Endodermal cell (in vitro differentiated cells): ENCODE measurements at places on chromosomes 16 and 17.

DNA sequence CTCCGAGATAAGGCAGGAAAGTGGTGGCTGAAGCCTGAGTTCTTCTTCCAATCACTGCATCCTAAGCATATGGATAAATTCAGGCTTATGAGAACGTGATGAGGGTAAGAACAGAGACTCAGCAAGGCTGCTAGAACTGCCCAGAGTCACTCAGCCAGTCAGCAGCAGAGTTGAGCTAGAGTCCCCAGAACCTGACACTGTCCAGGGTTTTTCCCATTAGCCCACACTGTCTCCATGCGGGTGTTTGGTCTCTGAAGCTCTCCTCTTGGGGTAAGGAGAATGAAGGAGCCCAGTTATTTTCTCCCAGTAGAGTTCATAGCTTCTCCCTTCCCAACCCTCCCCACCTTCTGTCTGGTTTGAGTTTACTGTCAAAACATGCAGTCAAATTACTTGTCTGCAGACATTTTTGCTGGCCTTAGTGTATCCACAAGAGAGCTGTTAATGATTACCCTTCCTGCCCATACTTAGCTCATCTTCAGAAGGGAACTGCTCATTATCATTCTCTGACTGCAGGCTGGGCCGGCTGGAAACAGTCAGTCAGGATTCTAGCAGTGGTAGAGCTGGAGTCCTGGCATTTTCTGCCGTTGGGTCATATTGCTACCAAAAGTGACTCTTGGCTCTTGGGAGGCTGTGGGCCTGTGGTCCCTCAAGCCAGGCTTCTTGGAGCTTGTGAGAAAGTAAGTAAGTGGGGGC is 460.0 kb downstream of the HS3ST3B1 start:
- DNase-seq = peak; percentile 49

DNA sequence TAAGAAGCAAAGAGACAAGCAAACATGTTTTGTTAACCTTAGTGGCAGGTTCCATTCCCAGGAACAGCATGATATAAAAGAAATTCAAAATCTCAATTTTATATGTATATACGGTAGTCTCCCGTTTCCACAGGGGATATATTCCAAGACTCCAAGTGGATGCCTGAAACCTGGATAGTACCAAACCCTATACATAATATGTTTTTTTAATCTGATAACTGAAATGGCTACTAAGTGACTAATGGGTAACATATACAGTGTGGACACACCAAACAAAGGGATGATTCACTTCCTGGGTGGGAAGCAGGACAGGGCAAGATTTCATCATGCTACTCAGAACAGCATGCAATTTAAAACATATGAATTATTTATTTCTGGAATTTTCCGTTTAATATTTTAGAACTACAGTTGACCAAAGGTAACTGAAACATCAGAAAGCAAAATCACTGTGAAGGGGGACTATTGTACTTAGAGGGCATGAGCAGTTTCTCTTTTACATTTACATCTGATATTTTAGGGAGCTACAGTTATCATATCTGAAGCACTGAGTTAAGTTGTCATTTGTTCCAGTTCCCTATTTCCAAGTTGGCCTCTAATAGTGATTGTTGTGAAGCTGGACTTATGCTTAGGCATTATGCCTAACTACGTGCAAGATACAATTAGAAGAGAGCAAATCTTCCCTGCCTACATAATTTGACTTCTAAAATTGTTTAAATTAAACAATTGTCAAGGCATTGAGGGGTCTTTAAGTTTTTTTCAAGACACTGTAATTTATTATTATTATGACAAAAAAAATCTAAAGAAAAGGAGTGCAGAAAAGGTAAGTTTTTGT is 34.1 kb upstream of the ABCA6 start:
- DNase-seq = no peak

- DNase-seq = peak; percentile 67
These were observed 28.8 kb downstream of the MSI2 start for GRCh38 chr17:57284984-57285646.

DNA sequence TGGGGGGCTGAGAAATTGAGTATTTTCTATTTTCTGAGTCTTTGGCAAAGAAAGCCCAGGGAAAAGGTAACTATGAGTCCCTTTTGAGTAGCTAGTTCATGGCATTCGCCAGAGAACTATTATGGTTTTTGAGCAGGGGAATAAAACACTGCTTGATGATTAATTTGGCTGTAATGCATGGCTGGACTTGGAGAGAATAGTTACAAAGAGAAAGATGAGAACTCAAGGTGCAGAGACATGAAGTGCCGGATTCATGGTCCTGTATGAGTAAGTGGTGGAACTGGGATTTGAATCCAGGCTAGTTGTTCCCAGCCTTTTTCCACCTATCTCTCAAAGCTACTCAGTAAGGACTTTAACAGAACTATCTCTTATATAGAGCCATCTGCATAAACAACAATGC is 266.6 kb downstream of the CA10 start:
- no peak for DNase-seq

DNA sequence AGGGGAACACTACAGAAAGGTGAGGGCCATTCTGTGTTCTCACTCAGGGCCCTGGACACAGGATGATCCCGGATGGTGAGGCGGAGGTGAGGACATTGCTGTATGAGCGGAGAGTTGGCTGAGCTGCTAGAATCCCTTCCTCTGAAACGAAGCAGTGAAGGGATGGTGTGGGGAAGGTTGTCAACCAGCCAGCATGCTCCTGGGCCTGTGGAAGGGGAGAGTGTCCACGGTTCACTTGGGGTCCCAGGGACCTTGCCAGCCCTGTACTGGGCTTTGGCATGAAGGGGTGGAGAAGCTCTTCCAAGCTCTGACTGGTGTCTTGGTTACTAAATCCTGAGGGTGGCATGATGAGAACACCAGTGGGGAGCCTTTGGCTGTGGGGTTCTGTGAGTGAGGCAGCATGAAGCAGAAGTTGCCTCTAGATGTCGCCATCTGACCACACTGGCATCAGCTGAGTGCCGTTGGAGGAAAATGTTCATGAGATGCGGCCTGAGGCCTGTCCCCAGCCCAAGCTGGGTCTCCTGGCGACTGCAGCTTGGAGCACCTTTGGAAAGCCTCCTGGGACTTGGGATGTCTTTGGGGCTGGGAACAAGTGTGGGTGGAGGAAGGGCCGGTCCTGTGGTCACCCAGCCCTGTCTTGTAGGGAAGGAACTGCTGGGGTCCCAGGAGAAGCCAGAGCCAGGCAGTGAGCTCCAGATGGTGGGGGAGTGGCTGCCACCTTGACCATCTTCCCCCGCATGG is 14.8 kb downstream of the PDP2 start:
- DNase-seq = peak; percentile 89

GRCh38 chr17:77011173-77012011 is 129.4 kb upstream of the SEC14L1 start:
- peak; percentile 93 for DNase-seq

GRCh38 chr17:2804912-2805311 is 8.7 kb downstream of the RAP1GAP2 start:
- DNase-seq = no peak

DNA sequence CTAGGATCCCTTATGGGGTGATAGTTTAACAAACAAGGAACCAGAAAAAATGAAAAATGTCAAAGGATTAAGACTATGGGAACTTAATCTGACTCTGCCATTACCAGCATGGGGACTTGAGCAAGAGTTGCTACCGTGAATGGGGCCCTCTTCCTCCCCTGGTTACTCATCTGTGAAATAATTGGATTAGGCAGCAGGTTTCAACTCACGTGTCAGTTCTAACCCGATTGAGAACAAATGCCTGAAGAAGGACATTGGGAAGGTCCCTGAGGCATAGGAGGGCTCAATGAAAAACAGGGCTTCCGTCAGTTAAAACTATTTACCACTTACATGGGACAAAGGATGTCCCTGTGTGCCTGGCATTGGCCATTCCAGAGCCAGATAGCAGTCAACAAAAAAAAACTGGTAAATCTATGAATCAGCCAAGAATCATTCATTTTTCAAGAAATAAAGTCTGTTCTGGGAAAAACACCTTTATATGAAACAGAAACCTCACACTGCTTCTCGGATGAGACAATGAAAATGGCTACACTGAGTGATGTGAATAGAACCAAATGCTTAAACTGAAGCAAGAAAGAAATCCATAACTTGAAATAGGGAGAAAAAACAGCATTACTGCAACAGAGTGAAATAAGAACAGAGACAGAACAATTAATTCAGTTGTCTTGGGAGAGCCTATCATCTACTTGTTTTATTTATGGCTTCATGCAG is 104.3 kb downstream of the ADAMTS18 start:
- DNase-seq = peak; percentile 59

GRCh38 chr17:65977041-65977440 is 214.9 kb downstream of the CEP112 start:
- no peak for DNase-seq

DNA sequence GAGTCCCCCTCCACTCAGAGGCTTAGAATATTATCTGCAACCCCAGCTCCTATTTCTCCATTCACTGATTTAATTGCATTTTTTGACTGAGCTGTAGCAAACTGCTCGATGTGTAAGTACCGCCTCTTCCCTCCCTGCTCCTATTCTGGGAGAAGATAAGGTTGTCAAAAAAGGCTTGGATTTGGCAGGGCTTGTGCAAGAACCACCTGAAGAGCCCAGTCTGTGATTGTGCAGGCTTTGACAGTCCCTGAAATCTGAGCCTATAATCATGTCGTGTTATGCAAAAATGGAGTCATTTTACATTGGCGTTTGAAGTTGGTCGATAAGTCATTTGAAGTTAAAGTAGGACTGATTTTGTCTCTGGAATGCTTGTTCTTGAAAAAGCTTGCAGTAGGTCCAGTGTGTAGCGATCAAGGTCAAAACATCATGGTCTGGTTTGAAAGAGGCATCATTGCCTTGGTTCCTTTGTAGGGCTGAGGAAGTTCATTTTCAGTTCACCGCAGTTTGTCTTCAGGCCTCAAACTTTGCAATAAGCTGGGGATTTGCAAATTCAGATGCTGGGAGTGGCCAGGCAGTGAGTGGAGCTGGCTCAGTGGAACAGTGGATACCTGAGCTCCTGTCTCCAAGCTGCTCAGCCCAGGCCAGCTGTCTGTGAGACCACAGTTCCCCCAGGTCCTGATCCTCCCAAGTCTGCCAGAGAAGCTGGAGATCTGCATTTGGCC is 68.8 kb downstream of the KATNIP start:
- DNase-seq = no peak

- peak; percentile 37 for DNase-seq
These were observed 17.0 kb downstream of the FOXF1 start for GRCh38 chr16:86527366-86527765.

DNA sequence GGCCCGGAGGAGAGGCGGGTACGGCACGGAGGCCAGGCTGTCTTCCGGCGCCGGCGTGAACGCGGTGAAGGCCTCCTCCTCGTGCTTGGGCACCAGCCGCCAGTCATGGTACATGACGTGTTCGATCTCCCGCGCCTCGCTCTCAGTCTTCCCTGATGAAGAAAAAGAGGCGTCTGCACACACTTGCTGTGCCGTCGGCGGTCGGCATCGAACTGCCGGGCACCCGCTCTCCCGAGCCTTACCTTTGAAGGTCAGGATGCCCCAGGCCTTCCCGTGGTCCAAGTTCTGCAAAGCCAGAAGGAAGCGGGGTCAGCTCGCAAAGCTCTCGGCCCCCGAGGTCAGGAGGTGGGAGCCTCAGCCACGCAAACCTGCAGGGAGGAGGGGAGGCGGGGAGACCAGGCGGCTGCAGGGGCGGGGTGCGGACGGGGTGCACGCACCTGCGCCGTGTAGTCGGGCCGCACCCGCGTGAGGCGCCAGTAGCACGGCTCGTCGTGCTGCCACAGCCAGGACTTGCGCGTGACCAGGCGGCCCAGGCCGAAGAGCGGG is at the start of gene EME2:
TSS of gene EME2 (plus strand) at position 449 of the 546 bp plus-strand sequence. CDS start 418 bp downstream, outside the sequence.
- DNase-seq = no peak
